ENCODE measurements at places on chromosomes 5 and 9. TPM values are rescaled to one million over a fixed set of nuclear protein-coding genes. Genes with fewer than 3 reads are reported as not detected.

TAF11L10 gene
- total RNA-seq = not detected

ABLIM3 gene
- 11.1 TPM for total RNA-seq

SLC34A3 gene
- 0.11 TPM for total RNA-seq

LCN9 gene
- not detected for total RNA-seq

IL5 gene
- total RNA-seq = not detected

RGS7BP gene
- total RNA-seq = not detected

FRRS1L gene
- 0.19 TPM for total RNA-seq

SIT1 gene
- not detected for total RNA-seq

WHRN gene
- 4.4 TPM for total RNA-seq

SLC2A6 gene
- total RNA-seq = 20.2 TPM

SPATA31A3 gene
- not detected for total RNA-seq

LCN2 gene
- 6.8 TPM for total RNA-seq

CCDC192 gene
- not detected for total RNA-seq

ZDHHC11B gene
- 1.6 TPM for total RNA-seq

PCSK5 gene
- 1.4 TPM for total RNA-seq

NPM1 gene
- 4,120 TPM for total RNA-seq

All from A549 treated with GW870086 at 1 μM for 4 hours (cell line).